ENCODE measurements at places on chromosomes 6 and 20. TPM values are rescaled to one million over a fixed set of nuclear protein-coding genes. Genes with fewer than 3 reads are reported as not detected.

DNA sequence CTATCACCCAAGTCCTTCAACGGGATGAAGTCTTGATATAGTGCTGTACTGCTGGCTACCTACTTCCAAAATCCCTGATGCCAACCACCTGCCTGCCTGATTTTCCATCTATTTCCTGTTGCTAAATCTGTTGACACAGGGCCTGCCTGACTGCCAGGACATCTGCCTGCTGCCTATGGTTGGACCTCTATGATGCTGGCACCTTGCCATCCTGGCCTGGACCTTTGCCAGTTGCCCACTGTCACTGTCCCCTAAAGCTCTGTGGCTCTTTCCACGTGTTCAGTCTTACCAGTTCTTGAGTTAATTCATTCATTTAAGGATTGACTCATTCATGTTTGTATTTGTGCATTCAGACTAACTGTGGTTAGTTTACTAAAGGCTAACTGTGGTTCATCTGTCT, 9.2 kb upstream of the RGS17 start:
- no peak for DNase-seq

- peak; percentile 94 for DNase-seq
Measured at GRCh38 chr6:43021270-43022047, at the start of gene RRP36. Gene RRP36, plus strand, starts transcription at chr6:43021623. Its CDS starts 32 bp downstream, at chr6:43021655.

KIAA1755 gene
- 4.0 TPM for polyA plus RNA-seq

MCCD1 gene
- polyA plus RNA-seq = not detected

GRCh38 chr6:45783716-45784115, 231.9 kb downstream of the CLIC5 start:
- no peak for DNase-seq

- no peak for DNase-seq
Measured at GRCh38 chr6:32888576-32888975, 34.6 kb downstream of the PSMB9 start.

ZGPAT gene
- polyA plus RNA-seq = 19.9 TPM
